Activated T-cell treated with anti-CD3 and anti-CD28 coated beads, Interleukin-2, amount 50 U/mL, for 72 hours (primary cell): ENCODE measurements at places on chromosomes 7 and 10. TPM values are rescaled to one million over a fixed set of nuclear protein-coding genes. Genes with fewer than 3 reads are reported as not detected.

DNA sequence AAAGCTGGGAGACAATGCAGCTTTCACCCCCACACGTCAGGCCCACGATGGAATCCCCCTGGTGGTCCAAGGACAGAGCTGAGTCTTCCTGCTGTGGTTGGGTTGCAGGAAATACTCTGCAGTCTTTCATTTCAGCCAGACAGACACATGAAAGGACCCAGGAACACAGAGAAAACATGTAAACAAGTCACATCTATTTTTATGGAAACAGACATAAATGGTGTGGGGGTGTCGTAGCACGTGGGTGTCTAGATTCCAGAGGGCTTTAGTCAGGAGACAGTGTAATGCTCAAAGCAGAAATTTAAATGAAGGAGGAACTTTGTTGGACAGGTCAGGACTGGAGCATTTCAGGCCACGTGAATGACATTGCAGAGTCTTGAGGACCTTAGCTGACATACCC, 444.6 kb downstream of the SUGCT start:
- no peak for DNase-seq
- H3K4me3 ChIP-seq = no peak overlapping the region
- H3K27ac ChIP-seq = no peak overlapping the region
- no peaks in the 10 kb centered on the region for H3K36me3 ChIP-seq

DNA sequence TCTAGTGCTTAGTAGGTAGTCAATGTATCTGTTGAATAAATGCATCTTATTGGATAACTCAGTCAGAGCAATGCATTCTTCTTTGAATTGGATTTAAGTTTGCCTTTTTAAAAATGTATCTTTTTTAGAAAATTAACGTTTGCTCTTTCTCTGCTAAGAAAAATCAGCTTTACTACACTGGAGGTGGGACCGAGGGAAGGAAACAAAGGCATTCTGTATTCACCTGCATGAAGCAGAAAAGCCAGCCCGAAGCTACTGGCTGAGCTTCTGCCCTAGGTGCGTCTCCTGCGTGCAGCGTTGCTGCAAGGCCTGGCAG, 22.2 kb upstream of the ITGB1 start:
- peaks cover 32% of the 10 kb centered on the region for H3K4me1 ChIP-seq
- no peaks in the 10 kb centered on the region for H3K36me3 ChIP-seq
- no peak for DNase-seq
- peak overlapping the region; percentile 92 for H3K4me3 ChIP-seq

MGMT gene
- 19.2 TPM for total RNA-seq

DNA sequence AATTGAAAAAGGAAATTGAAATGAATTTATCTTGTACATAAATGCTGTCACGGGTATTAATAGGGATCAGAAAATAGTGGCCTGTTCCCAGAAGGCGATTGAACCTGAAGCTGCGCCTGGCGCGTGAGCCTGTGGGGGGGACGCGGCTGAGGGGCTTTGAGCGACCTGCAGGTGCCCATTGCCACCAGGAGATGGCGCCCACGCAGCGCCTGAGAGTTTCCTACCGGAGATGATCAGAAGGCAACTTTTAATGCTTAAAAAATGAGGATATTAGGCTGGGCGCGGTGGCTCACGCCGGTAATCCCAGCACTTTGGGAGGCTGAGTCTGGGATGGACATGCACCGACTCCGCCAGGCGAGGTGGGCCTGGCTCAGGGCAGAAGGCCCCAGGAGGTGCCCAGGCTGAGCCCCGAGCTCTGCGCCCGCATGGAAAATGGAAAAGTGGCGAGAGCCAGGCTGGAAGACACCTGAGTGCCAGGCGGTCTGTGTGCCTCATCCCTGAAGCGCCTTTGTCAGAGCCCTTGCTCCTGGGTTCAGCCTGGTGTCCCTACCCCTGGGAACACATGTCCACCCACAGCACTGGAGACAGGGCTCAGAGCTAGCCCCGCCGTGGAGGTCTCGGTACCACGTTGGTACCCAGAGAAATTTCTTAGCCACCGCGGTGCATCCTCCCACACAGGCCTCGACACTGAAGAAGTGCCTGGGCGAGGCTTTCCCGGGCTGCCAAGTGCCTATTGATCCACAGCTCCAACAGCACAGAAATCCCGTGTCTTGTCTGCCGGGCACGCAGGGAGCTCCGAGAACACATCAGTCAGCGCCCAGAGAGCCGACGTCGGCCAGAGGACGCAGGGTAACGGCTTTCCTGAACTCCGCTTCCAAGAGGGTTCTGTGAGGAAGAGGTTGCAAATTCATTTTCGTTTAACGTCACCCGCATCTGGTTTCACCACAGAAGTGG, 117.4 kb downstream of the INPP5A start:
- no peak overlapping the region for H3K4me3 ChIP-seq
- peak; percentile 52 for DNase-seq
- H3K27ac ChIP-seq = no peak overlapping the region
- peaks cover 4% of the 10 kb centered on the region for H3K36me3 ChIP-seq
- no peaks in the 10 kb centered on the region for H3K4me1 ChIP-seq

GRCh38 chr7:192701-193480, 520 bp downstream of the FAM20C start:
- peaks cover 22% of the 10 kb centered on the region for H3K27me3 ChIP-seq
- no peak overlapping the region for H3K27ac ChIP-seq
- H3K4me1 ChIP-seq = no peaks in the 10 kb centered on the region
- H3K36me3 ChIP-seq = no peaks in the 10 kb centered on the region

- H3K4me1 ChIP-seq = peaks cover 5% of the 10 kb centered on the region
- H3K36me3 ChIP-seq = no peaks in the 10 kb centered on the region
- no peak for DNase-seq
- H3K27ac ChIP-seq = no peak overlapping the region
- H3K4me3 ChIP-seq = no peak overlapping the region
- peaks cover 57% of the 10 kb centered on the region for H3K27me3 ChIP-seq
These were observed 8.0 kb downstream of the CALY start for GRCh38 chr10:133328358-133329343.

TUBB8 gene
- total RNA-seq = not detected

DNA sequence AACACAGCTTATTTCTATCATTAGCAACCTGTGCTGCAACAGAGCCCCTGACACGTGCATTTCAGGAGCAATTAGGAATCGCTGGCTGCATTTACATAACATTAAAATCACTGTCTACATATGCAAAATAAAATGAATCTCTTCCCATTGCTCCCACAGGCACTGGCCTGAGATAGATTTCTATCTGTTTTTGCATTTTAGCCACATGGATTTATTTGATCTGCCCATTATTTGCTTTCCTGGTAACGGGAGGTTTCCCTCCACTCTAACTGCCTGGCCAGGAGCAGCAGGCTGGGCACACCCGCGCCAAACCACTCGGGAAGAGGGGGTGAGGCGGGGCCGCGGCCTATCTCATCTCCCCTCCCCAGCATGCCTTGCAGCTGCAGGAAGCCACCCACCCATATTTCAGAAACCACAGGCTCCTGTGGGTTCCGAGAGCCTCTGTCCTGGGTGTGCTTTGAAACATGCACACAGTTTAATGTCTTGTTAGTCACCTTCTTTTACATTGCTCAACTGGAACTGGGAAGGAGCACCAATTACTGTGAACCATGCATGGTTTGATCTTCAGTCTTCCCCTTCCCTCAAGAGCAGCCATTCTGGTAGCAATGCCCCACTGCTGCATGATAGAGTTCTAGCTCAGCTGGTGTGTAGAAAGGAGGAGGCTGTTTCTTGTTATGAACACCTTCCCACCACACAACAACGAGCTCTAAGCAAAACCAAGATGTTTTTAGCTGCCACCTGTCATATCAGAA, 37.7 kb upstream of the IKZF1 start:
- peaks cover 98% of the 10 kb centered on the region for H3K4me1 ChIP-seq
- DNase-seq = peak; percentile 82
- H3K27me3 ChIP-seq = no peaks in the 10 kb centered on the region
- no peaks in the 10 kb centered on the region for H3K36me3 ChIP-seq
- H3K4me3 ChIP-seq = peak overlapping the region; percentile 94

CLDN4 gene
- total RNA-seq = 0.53 TPM

SEMA4G gene
- 0.53 TPM for total RNA-seq

GALNT17 gene
- not detected for total RNA-seq

GRCh38 chr10:52082307-52082706, 231.8 kb upstream of the DKK1 start:
- no peaks in the 10 kb centered on the region for H3K36me3 ChIP-seq
- no peak for DNase-seq
- no peak overlapping the region for H3K27ac ChIP-seq
- H3K4me1 ChIP-seq = no peaks in the 10 kb centered on the region

- no peak overlapping the region for H3K27ac ChIP-seq
- H3K4me3 ChIP-seq = no peak overlapping the region
- peaks cover 7% of the 10 kb centered on the region for H3K27me3 ChIP-seq
- H3K4me1 ChIP-seq = no peaks in the 10 kb centered on the region
- no peaks in the 10 kb centered on the region for H3K36me3 ChIP-seq
These were observed 22.5 kb upstream of the BTBD16 start for GRCh38 chr10:122248356-122249302.

AMPH gene
- total RNA-seq = 0.07 TPM

DNA sequence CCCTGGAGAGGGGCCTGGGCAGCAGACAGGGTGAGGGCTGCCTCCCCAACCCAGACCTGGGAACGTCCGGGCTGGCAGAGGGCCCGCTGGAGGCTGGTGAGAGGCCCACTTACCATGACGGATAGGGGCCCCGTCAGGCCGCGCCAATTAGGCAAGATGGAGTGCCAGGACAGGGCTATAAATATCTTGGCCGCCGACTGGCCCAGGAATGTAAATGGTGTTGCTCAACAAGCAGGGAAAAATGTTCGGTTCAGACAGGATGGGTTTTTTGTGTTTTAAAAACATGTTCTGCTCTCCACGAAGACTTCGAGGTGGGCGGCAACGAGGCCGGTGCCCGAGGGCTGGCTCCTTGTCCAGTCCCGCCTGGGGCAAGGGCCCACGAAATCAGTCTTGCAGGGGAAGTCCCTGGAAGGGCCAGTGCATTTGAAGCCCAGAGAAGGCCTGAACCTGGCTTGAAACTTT, 35.8 kb upstream of the ELN start:
- peaks cover 4% of the 10 kb centered on the region for H3K27me3 ChIP-seq
- DNase-seq = no peak
- H3K4me3 ChIP-seq = no peak overlapping the region
- H3K4me1 ChIP-seq = no peaks in the 10 kb centered on the region
- H3K27ac ChIP-seq = no peak overlapping the region
- peaks cover 7% of the 10 kb centered on the region for H3K36me3 ChIP-seq

CCDC172 gene
- not detected for total RNA-seq

GNAT3 gene
- total RNA-seq = not detected

- DNase-seq = no peak
- no peak overlapping the region for H3K27ac ChIP-seq
- no peaks in the 10 kb centered on the region for H3K4me1 ChIP-seq
- no peak overlapping the region for H3K4me3 ChIP-seq
- H3K36me3 ChIP-seq = no peaks in the 10 kb centered on the region
These were observed 884.8 kb downstream of the LRMDA start for GRCh38 chr10:76316234-76316633.

IFIT1B gene
- total RNA-seq = not detected

DNA sequence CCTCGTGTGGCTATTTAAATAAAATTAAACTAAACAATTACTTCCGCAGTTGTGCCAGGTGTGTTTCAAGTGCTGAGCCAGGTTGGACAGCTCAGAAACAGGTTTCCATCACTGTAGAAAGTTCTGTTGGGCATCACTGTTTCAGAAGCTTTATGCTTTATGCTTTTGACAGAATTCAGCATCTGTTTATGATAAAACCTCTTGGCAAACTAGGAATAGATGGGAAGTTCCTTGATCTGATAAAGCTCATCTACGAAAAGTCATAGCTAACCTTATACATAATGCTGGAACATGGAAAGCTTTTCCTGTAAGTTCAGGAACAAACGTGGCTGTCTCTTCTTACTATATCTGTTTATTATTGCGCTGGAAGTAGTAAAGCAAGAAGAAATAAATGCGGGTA, 143.4 kb downstream of the DOCK1 start:
- H3K27me3 ChIP-seq = no peaks in the 10 kb centered on the region
- DNase-seq = no peak
- no peak overlapping the region for H3K27ac ChIP-seq

DNA sequence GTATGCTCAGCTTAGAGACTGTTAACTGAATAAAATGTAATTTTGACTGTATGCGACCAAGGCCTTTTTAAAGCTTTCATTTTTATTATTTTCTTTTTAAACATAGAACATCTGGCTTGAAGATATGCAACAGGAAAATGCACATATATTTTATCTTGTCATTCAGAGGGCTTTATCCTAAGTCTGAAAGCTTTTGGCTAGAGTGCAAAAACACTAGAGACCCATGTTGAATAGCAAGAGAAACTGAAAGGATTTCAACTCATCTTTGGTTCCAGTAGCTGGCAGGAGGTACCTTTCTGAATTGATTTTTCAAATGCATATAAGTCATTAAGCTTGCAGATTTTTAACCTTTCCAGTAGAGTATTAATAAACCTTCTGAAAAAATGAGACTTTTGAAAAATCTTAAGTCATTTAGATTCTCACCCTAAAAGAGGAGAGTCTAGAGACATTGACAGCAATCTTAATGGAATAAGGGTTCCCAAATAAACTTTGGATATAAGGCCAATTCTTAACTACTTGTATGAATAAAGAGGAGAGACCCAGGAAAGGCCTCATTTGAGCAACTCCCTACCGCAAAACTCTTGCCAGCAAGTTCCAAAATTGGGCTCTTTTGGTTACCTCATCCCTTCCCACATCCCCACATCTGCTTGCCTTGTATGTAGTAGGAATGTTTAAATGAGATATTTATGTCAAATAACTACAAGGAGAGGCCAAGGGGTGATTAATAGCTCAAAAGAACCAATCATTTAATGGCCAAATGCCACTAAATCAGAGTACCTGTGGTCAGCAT, 454.4 kb downstream of the HTR7 start:
- H3K36me3 ChIP-seq = no peaks in the 10 kb centered on the region
- H3K4me3 ChIP-seq = no peak overlapping the region
- no peak for DNase-seq
- no peaks in the 10 kb centered on the region for H3K4me1 ChIP-seq
- H3K27me3 ChIP-seq = no peaks in the 10 kb centered on the region

DNA sequence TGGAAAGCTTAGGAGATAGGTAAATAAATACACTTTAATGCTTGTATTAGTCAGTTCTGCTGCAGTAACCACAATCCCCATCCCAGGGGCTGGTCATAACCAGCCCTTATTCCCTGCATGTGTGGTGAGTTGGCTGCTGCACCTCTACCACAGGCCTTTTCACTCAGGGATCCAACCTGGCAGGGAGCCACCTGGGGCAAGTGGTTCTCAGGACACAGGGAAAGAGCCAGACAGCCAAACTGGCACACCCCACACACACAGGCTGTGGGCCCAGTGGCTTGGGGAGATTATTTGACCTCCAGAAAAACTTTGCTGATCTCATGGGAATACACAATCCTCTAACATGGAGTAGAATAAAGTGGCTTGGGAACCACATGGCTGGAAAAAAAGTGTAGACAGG, 400.0 kb upstream of the RNF32 start:
- no peaks in the 10 kb centered on the region for H3K4me1 ChIP-seq
- H3K27ac ChIP-seq = no peak overlapping the region
- no peak for DNase-seq
